ENCODE measurements at places on chromosomes 13 and 19.

GRCh38 chr13:21233086-21233485, 56.6 kb downstream of the MRPL57 start:
- no peak for DNase-seq

DNA sequence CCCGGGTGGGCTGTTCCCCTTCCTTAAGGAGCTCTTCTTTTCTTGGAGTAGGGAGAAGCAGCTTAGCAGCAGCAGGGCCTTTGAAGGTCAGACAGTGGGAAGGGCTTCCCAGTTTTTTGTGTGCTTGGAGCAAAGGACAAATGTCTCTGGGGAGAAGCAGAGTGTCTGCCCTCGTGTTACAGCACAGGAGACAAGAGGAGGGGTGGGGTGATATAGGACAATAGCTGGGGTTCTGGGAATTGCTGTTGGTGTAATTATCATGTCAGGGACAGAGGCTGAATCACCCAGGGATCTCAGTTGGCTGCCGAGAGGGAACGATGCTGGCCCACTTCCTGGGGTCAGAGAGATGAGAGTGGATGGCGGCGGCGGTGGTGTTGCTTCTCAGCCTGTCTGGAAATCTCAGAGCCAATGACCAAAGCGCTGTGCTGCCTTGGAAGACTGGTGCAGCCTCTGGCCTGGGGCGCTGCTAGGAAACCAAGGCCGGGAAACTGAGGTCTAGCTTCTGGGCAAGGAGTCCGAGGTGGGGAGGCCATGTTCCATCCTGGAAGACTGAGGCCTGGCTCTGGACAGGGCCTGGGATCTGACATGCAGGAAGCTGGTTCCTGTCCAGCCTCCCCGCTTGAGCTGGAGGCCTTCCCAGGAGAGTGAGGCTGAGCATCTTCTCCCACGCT, 1.2 kb downstream of the INAFM1 start:
- DNase-seq = no peak

- no peak for DNase-seq
Observed at GRCh38 chr13:44484562-44485138, 91.5 kb downstream of the TSC22D1 start.

DNA sequence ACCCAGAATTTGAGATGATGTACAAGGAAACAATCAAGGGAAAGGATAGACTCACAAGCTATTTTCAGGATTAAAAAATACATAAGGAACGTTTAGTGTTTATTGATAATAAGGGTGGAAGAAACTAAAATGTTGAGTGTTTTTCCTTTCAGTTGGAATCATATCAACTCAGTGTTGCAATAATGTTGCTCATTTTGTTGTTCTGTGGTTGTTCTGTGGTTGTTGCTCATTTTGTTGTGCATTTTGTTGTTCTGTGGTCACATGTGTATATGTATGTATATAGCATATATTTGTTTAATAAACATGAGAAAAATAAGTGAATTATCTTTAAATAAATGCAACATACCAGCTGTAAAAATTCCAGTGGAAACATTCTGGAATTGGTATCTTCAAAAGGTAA, 262.4 kb upstream of the SPRY2 start:
- DNase-seq = no peak

DNA sequence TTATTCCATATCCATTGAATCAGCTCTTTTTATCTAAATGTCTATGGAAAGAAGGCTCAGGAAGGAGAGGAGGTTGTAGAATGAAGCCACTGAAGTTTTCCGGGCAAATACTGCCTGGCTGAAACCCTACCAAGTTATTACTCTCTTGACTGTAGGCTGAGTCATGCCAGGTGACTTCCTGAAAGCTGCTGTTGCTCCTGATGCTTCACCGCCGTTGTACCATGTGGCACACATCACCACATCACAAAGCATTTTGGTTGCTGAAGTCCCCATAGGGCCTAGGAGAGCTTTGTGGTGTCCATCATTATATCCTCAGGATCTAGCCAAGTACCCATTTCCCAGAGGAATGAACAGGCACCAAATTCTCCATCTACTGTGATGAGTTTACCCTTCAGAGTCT, 11.1 kb upstream of the TDRD12 start:
- no peak for DNase-seq

DNA sequence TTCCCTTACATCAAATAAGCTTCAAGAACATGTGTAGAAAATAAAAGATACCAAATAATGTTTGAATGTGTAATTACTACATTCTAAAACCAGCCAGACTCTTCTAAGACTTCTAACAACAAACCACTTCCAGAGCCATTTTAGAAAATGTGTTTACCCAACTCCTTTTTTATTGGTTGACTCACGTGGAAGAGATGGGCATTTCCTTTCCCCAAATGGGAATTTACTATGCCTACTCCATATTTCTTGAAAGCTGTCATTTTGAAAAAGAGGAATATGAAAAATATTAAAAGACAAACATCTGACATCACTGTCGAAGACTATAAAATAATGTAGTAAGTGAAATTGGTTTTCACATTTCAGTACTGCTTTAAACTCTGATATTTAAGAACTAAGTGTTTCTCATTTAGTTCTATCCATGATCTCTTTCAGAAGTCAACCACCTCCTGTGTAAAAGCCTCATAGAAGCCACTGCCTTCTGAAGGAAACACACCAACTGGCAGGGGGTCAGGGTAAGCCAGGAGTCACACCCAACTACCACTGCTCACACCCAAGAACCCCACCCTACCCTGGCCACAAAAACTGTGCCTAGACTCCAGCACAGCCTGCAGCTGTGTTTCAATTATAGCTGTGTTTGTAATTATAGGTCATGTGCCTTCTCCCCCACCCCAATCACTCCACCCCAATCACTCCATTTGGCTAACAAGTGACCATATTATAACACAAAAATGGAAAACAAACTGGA, 86.8 kb downstream of the UBL3 start:
- no peak for DNase-seq

- no peak for DNase-seq
Observed at GRCh38 chr13:99414048-99414995, 87.0 kb upstream of the TM9SF2 start.

DNA sequence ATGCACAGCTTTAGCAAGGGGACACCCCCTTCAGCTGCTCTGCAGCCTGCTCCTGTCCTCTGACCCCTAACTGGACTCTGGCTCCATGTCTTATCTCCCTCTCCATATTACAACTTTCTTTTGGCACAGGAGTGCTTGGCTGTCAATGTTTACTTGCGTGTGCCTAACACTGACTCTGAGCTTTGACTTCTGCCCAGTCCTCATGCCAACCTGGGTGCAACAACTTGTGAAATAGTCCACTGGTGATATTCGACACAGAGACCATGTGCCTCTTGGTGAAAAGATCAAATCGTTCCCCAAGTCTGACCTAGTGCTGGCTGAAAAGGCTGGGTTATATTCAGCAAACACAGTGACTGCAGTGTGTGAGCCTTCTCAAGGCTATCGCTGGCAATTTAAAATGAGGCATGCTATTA, 34.1 kb upstream of the KLF12 start:
- DNase-seq = no peak

- peak; percentile 56 for DNase-seq
Observed at GRCh38 chr13:98507282-98507797, 69.6 kb downstream of the STK24 start.

- no peak for DNase-seq
Observed at GRCh38 chr13:89486065-89486464, 1814.9 kb downstream of the SLITRK5 start.

DNA sequence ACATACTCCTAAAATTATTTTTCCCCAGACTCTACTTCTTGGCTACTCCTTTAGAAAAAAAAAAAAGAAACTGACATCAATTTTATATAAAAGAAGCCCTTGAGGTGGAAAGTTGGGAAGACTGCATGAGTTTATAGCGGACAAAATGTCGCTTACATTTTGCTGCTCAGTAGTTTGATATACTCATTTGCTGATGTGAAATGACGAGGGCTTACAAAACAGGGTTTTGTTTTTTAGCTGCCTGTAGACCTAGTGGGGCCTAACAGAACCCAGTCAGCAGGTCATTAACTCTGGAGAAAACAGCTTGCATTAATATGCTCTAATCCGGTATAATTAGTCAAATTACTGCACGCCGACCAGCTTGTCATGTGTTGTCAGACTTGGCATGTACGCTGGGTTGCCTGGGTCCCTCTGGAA, 37.6 kb upstream of the MAB21L1 start:
- DNase-seq = no peak

DNA sequence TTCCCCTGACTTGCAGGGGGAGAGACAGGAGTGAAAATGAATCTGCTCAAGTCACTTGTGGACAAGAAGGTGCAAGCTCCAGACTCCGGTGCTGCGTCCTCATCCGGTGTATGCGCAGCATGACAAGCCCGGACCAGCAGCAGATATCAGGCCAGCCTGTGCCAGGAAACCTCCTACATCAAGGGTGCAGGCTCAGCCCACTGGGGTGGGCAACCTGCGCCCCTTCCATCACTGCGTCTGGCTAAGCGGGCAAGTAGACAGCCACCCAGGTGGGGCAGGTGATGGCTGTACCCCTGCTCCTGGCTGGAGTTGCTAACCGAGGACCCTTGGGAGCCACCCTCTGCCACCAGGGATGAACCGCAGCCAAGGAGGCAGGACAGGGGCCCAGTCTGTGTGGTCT, 32.9 kb upstream of the SLC15A1 start:
- DNase-seq = no peak

Data from NCI-H1436 (cell line).